ENCODE measurements at places on chromosomes 2 and 18.

DNA sequence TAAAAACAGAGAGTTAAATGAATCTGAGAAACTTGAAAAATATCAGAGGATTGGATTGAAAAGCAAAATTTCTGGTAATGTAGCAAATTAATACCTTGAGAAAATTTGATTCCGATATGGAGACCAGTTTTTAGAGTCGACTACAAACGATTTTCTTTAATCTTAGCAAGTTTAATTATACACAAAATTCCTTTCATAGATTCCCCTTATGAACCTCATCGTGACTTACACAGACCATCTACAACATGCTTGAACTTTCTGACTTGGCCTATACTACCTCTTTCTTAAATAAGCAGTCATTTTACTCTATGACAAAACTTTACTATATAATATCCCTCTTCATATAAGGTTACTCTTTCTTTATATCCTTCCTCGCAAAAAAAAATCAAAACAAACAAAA lies 769.6 kb upstream of the CRIM1 start:
- DNase-seq: no peak

DNA sequence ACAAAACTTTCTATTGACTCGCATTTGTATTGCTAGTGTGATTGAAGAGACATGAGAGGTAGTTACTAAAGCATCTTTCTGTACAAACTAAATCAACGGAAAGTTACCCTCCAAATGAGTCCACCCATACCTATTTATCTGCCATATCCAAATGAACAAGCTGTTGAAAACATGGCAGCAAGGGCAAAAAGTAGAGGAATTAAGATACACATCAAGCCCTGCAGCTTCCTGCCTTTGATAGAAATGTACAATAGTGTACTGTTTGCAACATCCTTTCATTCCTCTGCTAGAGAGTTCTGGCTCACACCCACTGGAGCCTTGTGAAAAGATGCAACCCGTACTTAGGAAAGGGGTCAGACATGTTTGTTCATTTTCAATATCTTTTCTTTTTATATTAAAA lies 122.5 kb downstream of the ERBB4 start:
- no peak for DNase-seq

DNA sequence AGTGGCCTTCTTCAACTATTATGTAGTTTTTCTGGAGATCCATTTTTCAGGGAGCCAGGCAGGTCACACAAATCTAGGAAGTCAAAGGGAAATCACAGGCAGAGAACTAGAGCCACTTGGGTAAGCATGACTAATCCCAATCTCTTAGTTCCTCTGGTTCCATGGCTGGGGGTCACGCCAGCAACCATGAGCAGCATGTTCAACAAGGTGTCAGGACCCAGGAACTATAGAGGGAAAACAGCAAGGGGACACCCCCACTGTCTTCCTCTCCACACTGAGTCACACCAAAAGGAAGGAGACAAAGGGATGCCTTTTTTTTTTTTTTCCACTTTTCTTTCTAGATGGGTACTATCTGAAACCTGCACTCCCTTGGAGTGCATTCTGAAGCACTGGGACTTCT lies 250.9 kb downstream of the OTX1 start:
- no peak for DNase-seq

DNA sequence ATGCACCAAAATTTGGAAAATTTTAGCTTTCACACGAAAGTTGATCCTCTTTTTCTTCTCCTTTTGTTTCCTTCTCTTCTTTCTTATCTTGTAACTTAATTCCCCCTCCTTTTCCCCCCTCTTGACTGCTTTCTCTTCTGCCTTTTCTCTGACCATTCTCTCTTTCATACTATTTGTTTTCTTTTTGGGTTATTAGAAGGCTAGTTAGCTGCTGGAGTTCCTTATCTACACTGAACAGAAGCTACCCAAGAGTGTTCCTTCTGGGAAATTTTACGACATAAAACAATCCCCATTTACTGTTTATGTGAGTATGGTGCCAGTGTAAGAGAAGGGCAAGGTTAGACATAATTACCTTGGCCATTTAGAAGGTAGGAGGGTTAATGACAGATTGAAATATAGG lies 218.4 kb upstream of the DTNA start:
- DNase-seq: no peak

DNA sequence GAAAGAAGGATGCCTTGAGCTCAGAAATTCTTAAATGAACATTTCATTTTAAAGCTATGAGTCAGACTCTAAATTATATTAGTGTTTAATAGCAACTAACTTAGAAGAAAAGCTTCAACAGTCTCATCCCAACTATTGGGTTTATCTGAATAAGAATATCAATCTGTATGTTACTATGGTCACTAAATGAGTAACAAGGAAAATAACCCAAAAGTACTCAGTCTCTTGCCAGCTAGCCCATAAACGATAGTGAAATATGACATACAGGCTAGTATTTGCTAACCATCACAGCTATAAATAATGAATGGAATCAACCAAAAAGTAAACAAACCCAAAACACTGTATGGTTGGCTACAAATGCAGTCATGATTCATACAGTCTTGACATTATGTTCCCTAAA lies 174.9 kb downstream of the RAB3GAP1 start:
- DNase-seq: no peak

- no peak for DNase-seq
Observed at GRCh38 chr2:242002944-242003343, 133.4 kb downstream of the RTP5 start.

- DNase-seq: no peak
Observed at GRCh38 chr18:67411116-67411515, 105.4 kb downstream of the DSEL start.

GRCh38 chr18:24922491-24922890 lies 429.5 kb downstream of the ZNF521 start:
- no peak for DNase-seq

- DNase-seq: no peak
Observed at GRCh38 chr2:39697454-39697853, 31.7 kb downstream of the TMEM178A start.

- DNase-seq: no peak
Observed at GRCh38 chr2:152450176-152450575, 115.2 kb downstream of the FMNL2 start.

- no peak for DNase-seq
Observed at GRCh38 chr18:22999212-22999611, 66.1 kb downstream of the RBBP8 start.

- no peak for DNase-seq
Observed at GRCh38 chr2:236051806-236052205, 116.4 kb downstream of the GBX2 start.

- no peak for DNase-seq
Observed at GRCh38 chr2:72116081-72116533, 31.6 kb downstream of the CYP26B1 start.

DNA sequence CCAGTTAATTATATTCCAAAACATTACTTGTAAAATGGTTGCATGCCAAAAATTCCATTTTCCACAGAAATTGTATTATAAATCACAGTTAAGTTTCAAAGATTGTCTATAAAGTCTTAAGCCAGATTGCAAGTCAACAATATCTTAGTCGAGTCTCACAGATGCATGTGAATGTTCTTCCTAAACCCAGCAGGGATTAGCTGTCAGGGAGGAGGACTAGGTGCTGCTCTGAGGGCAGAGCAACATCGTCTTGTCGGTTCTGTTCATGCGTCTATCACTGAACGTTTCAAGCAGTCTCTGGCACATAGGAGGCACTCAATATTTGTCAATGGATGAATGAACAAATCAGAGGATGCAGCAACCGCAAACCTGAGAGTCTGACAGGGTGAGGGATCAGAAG lies 27.0 kb downstream of the EPB41L3 start:
- no peak for DNase-seq

DNA sequence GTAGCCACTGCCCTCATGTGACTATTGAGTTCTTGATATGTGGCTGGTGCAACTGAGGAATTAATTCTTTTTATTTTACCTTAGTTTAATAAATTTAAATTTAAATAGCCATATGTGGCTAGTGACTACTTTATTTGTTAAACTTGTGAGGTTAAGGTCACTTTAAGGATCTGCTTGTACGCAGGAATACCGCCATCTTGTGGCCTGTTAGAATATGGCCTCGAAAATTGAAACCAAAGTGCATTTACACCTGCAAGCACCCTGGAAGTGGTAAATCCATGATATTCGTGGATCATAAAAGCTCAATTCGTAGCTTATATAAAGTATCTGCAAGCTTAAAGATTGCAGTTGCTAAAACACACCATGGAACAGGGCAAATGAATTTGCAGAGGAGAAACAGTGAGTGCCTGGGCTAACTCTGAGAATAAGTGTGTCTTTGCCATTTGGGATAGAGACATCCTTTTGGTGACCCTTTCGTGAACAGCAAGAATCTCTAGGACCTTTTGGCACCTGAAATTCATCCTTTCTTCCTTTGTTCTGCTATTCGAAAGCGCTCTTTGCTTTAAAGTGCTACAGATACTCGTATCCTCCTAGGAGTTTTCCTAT lies 59.9 kb upstream of the REG3A start:
- DNase-seq: no peak

DNA sequence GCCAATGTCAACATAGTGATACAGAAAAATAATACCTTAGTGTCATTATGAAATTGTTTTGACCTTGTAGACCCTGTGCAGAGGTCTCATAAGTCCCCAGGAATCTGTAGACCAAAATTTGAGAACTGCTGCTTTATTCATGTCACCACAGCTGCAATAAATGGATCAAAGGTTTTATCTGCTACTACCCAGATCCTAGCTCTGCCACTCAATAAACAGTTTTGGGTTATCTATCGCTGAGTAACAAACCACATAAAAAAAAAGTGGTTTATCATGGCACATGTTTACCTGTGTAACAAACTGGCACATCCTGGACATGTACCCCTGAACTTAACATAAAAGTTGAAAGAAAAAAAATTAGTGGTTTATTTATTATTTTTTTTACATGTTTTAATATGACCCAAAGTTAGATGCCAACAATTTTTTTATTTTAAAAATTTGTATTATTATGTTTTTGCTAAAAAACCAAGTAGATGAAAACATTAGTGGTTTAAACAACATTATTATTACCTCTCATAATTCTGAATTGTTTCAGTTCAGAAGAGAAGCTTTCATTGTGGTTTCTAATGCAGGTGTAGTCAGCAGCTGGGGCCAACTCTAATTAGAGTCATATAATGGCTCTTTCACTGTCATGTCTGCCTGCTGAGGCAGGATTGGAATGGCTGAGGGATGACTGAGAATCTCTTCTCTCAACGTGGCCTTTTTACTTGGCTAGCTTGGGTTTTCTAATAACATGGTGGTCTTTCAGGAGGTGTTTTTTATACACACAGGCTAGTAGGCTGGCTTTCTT lies 103.3 kb upstream of the SLC38A11 start:
- no peak for DNase-seq

DNA sequence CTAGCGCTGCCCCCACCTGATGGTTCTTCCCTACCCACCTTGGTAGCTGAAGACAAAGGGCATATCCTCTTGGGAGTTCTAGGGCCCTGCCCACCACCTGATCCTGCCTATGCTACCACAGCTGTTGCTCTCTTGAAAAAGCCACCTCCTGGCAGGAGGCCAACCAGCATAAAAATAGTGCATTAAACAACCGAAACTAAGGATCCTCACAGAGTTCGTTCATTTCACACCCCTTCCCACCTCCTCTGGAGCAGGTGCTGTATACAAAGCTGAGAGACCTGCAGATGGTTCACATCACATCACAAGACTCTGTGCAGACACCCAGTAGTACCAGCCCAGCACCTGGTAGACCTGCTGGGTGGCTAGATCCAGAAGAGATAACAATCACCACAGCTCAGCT lies 1348.0 kb upstream of the TMEFF2 start:
- DNase-seq: no peak

DNA sequence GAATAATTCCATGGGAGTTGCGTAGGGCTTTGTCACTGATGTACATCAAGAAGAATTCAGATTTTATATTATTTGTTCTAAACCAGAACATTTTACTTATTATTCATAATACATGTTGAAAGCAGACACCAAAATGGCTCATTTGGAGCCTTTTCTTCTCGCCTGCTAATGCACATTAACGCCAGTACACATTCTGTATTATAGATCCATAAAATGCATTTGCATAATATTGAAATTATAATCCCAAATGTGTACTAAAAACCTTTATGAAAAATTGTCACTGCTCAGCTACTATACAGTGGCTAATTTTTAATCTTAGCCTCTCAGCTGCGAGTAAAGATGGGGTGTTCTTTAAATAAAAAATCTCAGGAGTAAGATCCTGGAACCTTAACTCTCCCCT lies 452.2 kb upstream of the HNRNPA3 start:
- DNase-seq: no peak

DNA sequence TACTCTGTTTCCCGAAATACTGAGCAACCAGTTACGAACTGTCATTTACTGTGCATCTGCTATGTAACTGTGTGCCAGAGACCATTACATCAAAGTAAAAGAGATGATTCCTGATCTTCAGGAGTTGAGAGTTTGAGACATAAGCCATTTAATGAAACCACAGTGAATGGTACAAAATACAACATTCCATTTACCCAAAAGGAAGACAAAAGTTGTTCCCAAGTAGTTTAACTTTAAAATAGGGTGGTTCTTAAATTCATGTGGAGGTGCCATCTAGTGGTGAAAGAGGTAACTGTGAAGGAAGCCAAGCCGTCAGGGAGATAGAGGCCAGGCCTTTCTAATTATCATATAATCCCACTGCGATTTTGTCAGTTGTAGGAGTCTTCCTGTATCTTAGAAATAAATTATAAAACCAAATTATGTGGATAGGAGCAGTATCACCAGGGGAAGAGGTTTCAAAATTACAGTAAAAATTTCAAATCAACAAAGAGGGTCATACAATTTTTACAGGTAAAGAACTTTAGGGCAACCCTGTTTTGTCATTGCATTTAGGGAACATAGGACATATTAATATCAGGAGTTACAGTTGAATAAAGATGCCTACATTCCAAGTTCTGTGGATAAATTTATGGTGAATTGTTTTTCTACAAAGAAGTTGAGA lies 67.7 kb downstream of the EPAS1 start:
- DNase-seq: no peak

Measured in activated CD8-positive, alpha-beta memory T cell treated with anti-CD3 and anti-CD28 coated beads for 1 hour (primary cell).